ENCODE measurements at places on chromosomes 2 and 18.
A peak's percentile ranks its signal among the peaks of the same experiment; 100 is the strongest.

- DNase-seq, result no peak
Observed at GRCh38 chr2:219104107-219105035, 43.6 kb upstream of the IHH start.

- no peak for DNase-seq
Observed at GRCh38 chr18:33469699-33470098, 29.2 kb upstream of the CCDC178 start.

- no peak for DNase-seq
Observed at GRCh38 chr2:145076085-145076484, 556.2 kb upstream of the ZEB2 start.

- no peak for DNase-seq
Observed at GRCh38 chr2:51697095-51697494, 665.2 kb upstream of the NRXN1 start.

DNA sequence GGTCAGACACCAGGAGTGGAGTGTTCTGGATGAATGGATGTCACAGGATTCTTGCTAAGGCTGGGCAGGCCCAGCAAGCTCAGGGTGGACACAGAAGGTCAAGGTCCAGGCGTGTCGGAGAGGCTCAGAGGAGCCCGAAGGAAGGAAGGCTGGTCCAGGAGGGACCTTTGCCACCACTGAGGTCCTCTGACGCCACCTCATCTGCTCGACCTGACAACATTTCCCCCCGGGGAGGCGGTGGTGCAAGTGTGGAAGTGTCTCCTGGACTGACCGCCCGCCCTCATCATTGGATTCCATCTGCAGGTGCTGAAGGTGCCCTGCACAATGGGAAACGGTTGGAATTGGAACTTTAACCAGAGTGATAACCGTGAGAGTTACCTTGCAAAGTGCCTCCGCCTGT lies 124.6 kb downstream of the RTP5 start:
- no peak for DNase-seq

- DNase-seq, result no peak
Observed at GRCh38 chr2:159793326-159793725, 4.7 kb downstream of the CD302 start.

- DNase-seq, result no peak
Observed at GRCh38 chr2:47484396-47484795, 81.4 kb downstream of the MSH2 start.

- no peak for DNase-seq
Observed at GRCh38 chr18:9902832-9903231, 11.0 kb upstream of the VAPA start.

DNA sequence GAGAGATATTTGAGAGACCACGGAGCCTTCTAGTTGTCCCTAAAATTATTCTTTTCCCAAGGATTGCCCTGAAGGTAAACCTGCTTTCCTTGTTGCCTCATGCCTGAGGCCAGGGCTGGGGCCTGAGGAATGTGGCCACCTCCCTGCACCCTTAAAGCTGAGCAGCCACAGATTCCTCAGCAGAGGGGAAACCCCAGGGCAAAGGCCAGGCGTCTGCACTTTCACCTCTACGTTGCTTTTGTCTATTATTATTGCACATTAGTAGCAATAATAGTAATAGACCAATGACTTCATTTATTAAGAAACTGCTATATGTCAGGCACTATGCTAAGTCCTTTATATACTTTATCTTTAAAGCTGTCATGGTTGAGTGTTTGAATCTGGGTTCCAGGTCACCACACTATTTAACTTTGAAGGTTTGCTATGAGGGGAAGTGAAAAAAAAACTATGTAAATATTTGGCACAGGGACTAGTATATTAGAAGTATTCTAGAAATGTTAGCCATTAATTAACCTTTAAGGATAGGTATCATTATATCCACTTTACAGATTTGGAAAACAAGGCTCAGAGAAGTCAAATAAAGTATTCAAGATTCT lies 104.2 kb downstream of the LRRC30 start:
- no peak for DNase-seq

GRCh38 chr2:202135091-202135874 lies 62.2 kb downstream of the KIAA2012 start:
- DNase-seq, result no peak

GRCh38 chr2:202408546-202409140 lies 32.5 kb downstream of the BMPR2 start:
- DNase-seq, result no peak

- no peak for DNase-seq
Observed at GRCh38 chr18:13216092-13216582, 2.4 kb upstream of the LDLRAD4 start.

- no peak for DNase-seq
Observed at GRCh38 chr2:204046145-204046544, 109.6 kb downstream of the ICOS start.

DNA sequence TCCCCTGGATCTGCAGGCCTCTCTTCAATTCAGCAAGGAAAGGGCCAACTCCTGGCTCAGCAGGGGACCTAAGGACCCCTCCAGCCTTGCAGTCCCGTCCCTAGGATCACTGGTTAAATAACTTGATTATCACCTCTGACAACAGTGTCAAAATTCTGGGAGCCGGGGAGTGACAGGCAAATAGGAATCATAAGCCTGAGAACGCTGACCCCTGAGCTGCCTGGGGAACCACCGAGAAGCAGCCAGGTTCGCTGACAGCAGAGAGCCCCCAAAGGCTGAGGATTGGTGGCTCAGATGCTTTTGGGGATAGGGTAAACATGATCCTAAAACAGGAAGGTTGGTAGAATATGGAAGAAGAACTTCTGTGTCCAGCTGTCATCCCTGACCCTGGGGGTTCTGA lies 17.5 kb upstream of the TNS1 start:
- no peak for DNase-seq

DNA sequence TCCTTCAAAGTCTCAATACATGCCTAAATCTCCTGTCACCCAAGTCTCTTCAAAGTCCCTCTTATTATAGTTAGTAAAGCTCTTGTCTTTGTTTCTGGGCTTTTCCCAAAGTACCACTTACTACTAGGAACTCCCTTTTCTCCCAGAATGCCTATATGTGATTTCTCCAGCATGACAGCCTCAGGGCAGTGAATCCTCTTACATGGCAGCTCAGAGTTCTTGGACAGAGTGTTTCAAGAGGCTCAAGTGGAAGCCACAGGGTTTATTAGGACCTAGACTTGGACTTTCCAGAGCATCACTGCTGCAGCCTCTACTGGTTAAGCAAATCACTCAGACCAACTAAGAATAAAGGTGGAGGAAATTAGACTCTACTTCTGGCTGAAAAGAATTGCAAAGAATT lies 98.9 kb downstream of the CSRNP3 start:
- DNase-seq, result no peak

- no peak for DNase-seq
Observed at GRCh38 chr2:188326669-188327301, 35.1 kb downstream of the GULP1 start.

- DNase-seq, result no peak
Observed at GRCh38 chr2:216752855-216753505, 57.6 kb upstream of the IGFBP5 start.

GRCh38 chr2:217108086-217108485 lies 248.2 kb upstream of the TNP1 start:
- no peak for DNase-seq

GRCh38 chr2:36831185-36831584 lies 134.7 kb downstream of the VIT start:
- no peak for DNase-seq

GRCh38 chr2:104794441-104794840 lies 59.5 kb upstream of the POU3F3 start:
- DNase-seq, result no peak

- DNase-seq, result no peak
Observed at GRCh38 chr2:237931205-237931721, 35.6 kb upstream of the UBE2F start.

GRCh38 chr2:111121828-111122630 lies 1.3 kb downstream of the BCL2L11 start:
- DNase-seq, result peak; percentile 66

GRCh38 chr18:67265464-67266245 lies 250.9 kb downstream of the DSEL start:
- DNase-seq, result no peak

- no peak for DNase-seq
Observed at GRCh38 chr2:88170472-88170892, 336 bp downstream of the THNSL2 start.

DNA sequence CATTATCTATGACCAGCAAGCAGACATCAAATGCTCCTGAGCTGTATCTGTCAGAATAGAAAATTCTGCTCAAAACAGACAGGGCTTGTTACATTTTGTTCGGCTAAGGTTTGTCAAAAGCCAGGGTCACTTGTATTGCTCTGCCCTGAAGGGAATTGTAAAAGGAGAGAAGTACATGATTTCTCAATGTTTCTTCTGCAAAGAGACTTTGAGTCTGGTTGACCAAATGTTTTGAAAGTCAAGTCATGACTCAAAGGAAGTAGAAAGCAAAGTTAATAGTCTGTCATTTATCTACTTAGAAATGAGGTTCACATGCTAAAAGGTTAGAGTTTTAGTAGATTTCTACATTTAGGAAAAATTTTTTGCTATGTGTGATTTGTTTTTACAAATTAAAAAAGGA lies 1624.1 kb upstream of the ZEB2 start:
- no peak for DNase-seq

DNA sequence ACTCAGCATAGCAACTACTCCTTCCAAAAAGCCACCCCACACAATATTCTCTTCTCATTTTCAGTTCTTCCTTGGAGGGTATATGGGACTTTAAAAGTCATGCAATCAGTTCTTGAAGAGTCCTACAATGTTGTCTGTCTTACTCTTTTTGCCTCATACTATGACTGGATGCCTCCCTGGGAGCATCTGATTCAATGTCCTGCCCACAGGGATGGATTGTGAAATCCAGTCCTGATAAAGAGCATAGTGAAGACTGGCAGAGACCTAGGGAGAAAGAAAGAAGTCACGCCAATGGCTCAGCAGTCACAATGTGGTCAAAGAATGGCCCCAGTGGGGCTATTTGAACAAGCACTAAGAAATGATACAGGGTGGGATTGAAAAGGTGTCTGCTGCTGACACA lies 155.1 kb upstream of the SERPINE2 start:
- no peak for DNase-seq

- DNase-seq, result peak; percentile 72
Observed at GRCh38 chr2:231786177-231786916, at the start of gene COPS7B. COPS7B (plus strand) TSS chr2:231786445; CDS start chr2:231788571, 2,126 bp downstream.

DNA sequence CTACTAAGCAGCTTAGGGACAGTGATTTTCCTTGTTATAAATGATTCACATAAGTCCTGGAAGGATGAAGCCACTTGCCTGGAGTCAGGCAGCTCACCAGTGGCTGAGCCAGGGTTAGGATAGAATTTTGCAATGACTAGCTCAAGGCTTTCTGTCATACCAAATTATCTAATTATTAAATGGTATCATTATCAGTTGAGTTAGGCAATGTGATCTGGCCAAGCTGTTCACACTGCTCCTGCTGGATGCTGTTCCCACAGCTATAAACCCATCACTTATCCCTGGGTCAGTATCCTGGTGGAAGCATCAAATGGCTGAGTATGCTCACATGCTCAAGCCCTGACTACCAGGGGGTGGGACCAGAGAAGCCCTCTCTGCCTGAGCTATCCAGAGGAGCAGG lies 235.2 kb downstream of the MTX2 start:
- no peak for DNase-seq

- DNase-seq, result no peak
Observed at GRCh38 chr2:148658807-148659722, 14.5 kb downstream of the EPC2 start.

GRCh38 chr2:65835975-65836549 lies 403.7 kb upstream of the SPRED2 start:
- no peak for DNase-seq

- DNase-seq, result no peak
Observed at GRCh38 chr2:19799881-19800780, 101.7 kb downstream of the TTC32 start.
